CD4-positive, alpha-beta T cell treated with Interleukin-21 for 1 hour (primary cell): ENCODE measurements at places on chromosomes 1 and 21.

GRCh38 chr1:169309178-169310166, 58.1 kb downstream of the NME7 start:
- DNase-seq = peak; percentile 14

DNA sequence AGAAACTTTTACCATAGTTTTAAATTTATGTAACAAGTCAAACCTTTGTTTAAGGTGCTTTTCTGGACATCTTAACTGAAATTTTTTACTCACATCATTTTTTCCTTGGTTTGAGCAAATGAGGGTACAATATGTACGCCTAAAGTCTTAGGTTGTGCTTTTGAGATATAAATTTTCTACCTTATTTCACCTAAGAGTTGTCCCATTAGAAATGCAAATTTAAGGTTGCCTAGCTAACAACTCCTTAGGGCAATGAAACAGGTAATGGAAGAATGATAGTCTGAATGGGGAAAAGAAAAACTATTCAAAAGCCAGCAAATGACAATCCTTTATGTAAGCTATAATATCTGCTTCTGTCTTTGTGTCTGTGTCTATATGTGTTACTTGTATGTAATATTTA, 19.6 kb downstream of the NRDC start:
- DNase-seq = no peak

DNA sequence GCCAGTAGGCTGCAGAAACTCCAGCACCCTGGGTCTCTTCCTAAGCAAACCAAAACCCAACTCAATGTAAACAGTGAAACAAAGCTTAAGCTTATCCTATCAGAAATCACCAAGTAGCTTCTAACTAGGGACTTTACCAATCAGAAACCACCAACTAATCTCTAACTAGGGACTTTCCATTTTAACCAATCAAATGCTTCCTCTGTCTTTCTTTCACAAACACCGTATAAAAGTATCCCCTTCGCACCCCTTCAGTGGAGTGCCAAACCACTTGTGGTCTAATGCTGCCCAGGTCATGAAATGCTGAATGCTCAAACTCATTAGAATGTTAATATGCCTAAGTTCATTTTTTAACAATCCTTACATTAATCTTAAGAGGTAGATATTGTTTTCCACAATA, 250.5 kb upstream of the DUSP10 start:
- no peak for DNase-seq

- DNase-seq = no peak
Measured at GRCh38 chr21:34623516-34623915, 8.6 kb upstream of the RCAN1 start.

GRCh38 chr1:7026169-7026568, 240.9 kb downstream of the CAMTA1 start:
- DNase-seq = no peak

- DNase-seq = no peak
Measured at GRCh38 chr21:41374177-41374712, 12.4 kb downstream of the MX2 start.

DNA sequence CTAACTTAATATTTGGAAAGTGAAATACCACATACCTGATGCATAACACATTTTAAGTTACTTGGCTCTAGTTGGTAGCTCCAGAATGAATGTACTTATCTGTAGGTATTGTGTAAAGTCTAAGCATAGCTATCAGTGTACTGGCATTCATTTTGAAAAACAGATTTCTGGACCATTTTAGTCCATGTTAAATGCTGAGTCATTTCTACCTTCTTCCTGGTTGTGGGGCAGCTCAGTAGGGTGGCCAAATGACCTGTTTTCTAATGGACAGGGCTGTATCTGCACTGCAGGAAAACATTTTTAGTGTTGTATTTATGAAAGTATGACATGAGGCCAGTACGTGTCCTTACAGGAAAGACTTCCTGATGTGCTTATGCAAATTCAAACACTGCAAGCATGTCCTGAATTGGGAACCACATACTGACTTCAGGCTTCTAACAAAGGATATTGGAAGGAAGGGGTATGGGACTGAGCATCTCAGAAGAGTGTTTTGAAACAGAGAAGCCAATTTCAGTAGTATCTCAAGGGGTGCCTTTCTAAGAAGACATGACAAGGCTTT, 300.3 kb upstream of the B3GALT2 start:
- no peak for DNase-seq

- no peak for DNase-seq
Measured at GRCh38 chr1:183304440-183305107, 113.6 kb downstream of the NMNAT2 start.

DNA sequence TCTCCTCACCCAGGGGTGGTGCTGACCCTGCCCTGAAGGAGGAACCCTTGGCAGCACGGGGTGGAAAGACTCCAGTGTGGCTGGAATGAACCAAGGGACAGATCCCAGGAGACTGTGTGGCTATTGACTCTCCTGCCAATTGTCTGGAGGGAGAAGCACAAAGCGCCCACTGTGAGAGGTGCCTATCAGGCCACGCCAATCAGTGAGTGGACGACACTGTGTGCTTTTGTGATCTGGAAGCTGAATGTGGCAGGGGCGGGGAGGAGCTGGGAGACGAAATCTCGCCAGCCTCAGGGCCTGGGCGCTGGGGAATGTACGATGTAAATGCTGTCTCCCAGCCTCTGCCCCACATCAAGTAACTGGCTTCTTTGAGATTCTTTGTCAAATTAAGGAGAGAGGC, 167.1 kb downstream of the ZBTB18 start:
- no peak for DNase-seq

- no peak for DNase-seq
Measured at GRCh38 chr1:177106196-177106595, 58.3 kb downstream of the ASTN1 start.

GRCh38 chr1:226915672-226915995, 24.5 kb upstream of the COQ8A start:
- DNase-seq = no peak
